NCI-H1417 treated with DMSO at 0.1 percent for 48 hours (cell line): ENCODE measurements at places on chromosomes 3 and 15.

GRCh38 chr3:81439108-81439507, 322.3 kb downstream of the GBE1 start:
- no peak for DNase-seq

GRCh38 chr3:57980416-57980815, 27.8 kb upstream of the FLNB start:
- no peak for DNase-seq

GRCh38 chr3:185280572-185281365, 26.9 kb upstream of the EHHADH start:
- DNase-seq: peak; percentile 25

GRCh38 chr3:96813820-96814650, at the start of gene EPHA6:
Gene EPHA6 (plus strand): TSS chr3:96814594.
- no peak for DNase-seq

GRCh38 chr3:135837977-135838631, 127.4 kb upstream of the PPP2R3A start:
- no peak for DNase-seq

DNA sequence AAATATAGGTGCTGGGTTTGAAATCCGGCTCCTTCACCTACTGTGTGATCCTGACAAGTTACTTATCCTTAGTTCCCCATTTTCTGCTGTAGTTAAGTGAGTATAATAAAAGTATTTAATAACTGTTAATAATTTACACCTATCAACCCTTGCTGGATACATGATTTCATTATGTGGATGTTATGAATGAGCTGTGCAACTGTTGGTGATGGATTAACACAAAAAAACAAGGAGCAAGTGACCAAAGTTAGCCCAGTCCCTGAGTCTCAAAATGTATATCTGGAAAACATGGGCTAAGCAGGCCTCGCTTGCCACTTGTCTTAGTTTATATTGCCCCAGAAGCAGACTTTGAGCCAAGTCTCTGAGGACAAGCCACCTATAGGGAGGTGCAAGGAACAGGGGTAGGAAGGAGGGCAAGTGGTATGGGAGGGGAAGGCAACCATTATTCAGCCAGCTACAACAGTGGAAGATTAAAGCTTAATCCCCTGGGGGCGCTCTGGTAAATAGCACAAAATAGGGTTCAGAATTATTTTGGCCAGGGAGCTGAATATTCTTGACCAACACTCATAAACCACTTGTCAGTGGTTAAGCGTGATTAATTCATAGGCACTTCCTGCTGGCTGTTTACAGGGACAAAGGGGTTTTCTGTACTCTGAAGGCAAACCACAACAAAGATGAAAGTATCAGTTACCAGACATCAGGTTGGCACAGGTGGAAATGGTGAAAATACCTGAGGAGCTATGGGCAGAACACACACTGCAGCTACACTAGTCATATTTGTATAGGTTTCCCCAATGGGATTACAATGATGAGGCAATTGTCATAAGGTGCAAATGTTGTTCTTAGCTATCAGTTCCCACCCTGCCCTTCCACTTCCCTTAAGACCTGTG, 76.2 kb downstream of the TRIM42 start:
- DNase-seq: no peak

GRCh38 chr15:28107111-28107903, 8.2 kb upstream of the OCA2 start:
- DNase-seq: no peak

DNA sequence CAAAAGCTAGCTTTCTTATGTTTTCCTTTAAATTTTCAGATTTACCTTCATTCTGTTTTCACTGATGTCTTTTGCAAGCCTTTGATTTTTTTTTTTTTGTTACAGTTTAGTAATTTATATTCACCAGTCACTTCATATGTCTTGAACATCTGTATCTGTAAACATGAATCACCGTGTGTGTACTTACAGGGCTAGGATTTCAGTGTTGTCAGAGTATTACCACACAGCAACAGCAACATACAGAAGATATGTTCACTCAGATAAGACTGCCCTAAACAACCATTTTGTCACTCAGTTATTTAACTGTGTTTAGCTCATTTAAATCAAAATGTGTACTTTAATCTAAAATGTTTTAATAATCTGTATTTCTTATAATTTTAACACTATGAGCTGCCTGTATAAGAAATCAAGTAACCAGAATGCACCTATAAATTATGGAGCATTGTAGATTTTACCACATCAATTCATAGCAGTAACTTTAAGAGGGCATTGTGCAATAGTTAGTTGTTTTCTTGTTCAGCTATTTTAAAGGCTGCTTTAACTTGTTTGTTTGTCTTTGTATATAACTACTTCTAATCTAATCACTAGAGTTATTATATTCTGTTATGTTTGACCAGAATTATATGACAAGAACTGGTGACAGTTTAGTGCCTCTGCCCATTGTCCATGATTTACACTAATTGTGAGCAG, 50.4 kb downstream of the GHSR start:
- DNase-seq: no peak

DNA sequence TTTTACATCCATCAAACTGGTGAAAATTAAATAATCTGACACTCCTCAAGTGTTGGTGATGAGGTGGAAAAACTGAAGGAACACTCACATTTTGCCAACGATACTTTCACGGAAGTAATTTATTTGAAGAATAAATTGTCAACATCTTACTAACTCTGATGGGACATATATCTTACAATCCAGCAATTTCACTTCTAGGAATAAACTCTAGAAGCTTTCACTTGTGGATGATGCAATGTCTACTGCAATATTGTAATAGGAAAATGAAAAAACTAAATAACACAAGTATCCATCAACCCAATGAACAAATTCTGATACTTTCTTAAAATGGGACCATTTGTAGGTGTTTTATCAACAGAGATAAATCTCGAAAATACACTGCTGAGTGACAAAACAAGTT, 16.2 kb upstream of the LIPC start:
- DNase-seq: no peak

- DNase-seq: no peak
Observed at GRCh38 chr3:165390166-165390565, 194.0 kb upstream of the SLITRK3 start.

DNA sequence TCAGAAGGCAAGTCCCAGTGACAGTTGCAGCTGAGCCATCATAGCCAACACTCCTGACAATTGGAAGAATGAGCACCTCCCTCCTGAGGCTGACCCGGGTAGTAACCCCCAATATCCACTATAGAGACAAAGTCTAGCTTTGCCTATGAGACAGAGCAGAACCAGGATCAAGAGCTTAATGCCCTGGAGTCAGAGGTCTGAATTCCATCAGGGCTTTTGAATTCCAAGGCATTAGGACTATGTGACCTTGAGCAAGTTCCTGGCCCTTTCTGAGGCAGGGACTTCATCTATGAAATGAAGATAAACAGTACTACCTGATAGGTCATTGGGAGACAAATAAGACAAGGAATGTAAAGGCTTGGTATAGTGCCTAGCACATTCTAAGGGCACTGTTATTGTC, 3.1 kb upstream of the INAFM2 start:
- DNase-seq: no peak

GRCh38 chr3:57120040-57120439, 45.1 kb downstream of the IL17RD start:
- no peak for DNase-seq

DNA sequence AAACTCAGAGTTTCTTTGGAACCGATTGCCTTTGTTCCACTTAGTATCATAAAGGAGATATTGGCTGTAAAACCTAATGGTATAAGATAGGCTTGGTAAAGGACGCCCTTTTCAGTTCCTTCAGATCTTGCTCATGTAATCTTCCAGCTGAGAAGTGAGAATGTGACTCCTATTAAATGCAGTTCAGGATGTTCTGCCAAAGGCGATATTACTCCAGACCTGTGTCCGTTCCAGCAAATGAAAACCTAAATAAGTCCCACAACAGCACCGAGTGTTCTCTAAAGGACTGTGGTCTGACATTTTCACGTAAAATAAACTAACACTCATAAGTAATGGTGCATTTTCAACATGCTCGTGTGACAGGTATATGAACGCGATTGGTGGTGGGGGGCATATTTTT, 276.2 kb downstream of the FEZF2 start:
- DNase-seq: no peak

DNA sequence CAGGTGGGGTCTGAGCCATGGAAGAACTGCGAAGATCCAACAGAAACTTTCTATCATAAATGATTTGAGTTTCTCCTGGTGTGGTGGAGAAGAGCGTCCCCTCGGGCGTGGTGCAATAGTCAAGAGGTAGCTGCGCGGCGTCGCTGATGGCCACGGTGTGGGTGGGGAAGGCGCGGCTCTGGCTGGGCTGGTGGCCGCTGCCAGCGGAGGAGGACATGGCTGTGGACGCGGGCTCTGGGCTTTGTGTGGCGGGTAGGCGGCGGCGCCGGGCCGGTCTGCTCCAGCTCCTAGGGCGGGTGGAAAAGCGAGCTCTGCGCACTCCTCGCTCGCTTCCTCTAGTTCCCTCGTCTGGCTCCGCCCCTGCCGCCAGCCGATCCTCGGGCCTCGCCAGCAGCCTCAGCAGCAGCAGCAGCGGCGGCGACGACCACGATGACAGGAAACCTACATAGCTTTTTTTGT, 5.9 kb downstream of the STARD9 start:
- DNase-seq: peak; percentile 2

- no peak for DNase-seq
Observed at GRCh38 chr3:23750573-23751210, 55.1 kb upstream of the UBE2E1 start.

GRCh38 chr3:88148651-88149050, 1.1 kb upstream of the C3orf38 start:
- no peak for DNase-seq

DNA sequence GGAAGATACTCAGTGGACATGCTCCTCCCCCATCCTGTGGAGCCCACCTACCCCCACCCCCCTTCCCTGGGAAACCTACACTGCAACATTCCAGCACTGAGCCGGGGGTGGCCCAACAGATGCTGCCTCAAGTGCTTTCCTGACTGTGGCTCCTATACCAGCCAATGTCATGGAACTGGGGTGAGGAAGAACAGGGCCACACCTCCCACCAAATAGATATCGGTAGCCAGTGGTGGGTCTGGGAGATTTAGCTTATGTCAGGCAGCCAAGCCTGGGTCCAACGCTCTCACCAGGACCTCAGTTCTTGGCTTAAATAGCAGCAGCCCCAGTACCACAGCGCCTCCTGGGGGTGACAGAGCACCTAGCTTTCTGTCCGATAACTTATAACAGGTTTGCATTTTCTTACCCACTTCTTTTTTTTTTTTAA, 30.3 kb downstream of the CDC25A start:
- DNase-seq: no peak

DNA sequence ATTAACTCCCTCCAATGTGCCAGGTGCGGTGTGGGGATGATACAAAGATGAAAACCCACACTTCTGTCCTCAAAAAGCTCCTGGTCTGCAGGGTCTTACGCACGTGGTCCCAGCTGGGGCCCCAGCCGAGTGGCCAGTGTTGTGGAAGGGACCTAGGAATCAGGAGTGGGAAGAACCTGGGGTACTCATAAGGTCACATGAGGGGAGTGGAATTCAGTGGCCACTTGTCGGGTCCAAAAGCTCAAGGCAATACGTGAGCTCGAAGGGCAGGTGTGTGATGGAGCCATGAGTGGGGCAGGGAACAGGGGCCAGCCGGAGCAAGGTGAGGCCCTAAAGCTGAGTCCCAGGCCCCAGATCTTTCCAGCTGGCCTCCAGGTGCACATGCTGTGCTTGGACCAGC, 260.0 kb upstream of the LYSMD4 start:
- DNase-seq: no peak

DNA sequence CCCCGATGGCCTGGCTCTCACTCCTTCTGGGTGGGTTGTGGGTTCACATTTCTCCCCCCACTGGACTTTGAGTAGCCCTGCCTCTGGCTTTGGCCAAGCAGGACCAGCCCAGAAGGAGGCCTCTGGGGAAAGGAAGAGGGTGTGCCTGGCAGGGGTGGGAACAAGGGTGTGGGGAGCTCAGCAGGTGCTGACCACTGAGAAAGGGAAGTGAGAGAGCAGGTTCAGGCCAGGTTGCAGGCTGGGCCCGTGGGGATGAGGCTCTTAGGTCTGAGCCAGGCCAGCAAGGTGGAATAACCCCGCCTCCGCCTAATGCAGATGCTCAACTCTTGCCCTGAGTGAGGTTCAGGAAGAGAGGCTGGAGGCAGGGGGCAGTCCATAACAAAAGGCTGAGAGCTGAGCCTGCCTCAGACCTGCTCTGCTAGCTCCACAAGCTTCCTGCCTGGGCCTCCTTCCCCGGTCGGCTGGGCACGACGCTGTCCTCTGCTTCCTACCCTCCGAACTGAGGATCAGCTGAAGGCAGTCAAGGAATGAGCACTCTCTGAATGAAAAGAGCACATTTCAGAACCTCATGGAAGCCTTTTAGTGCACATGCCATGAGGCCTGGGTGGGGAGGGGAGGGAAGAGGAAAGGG, 82.7 kb downstream of the TLE3 start:
- no peak for DNase-seq

DNA sequence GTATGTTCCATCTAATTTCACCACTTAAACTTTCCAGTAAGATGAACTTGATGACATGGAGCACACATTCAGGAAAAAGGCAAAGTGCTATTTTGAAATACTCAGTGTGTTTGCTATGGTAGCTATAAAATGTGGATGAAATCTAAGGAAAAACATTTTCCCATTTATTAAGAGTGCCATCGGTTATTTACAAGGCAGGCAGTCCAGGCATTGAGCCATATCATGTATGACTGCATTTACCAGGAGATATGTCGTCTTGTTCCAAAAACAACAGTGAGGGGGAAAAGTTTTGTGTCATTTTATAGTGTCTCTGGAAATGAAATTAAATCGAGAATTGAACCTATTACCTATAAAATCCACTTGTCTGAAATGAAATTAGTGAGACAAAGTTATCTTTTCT, 13.7 kb downstream of the ANXA2 start:
- DNase-seq: no peak

GRCh38 chr3:159803459-159803858, 185.2 kb upstream of the IL12A start:
- no peak for DNase-seq

GRCh38 chr3:131658115-131658514, 155.3 kb upstream of the MRPL3 start:
- no peak for DNase-seq

DNA sequence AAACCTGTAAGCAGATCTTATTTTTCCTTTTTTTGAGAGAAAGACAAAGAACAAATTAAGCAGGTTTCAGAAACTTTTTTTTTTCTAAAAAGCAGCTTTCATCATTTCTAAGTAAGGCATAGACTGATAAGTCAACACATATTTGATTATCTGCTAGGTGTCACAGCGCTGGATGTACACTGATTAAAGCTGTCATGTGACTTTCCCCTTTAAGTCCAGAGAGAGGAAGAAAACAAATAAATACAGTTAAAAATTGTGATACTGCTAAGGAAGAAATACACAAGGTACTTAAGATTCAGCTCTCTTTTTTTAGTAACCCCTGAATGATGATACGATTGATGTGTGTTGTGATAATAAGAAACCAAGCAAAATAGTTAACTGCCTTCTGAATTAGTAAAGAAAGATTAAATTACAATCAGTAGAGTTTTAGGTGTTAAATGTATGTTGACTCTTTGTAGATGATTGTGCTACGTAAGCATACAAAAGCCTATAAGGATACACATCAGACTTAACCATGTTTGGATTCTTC, 2.8 kb downstream of the GLCE start:
- no peak for DNase-seq

GRCh38 chr3:116863822-116864589, 154.4 kb downstream of the TUSC7 start:
- peak; percentile 32 for DNase-seq
